OCI-LY7 (cell line): ENCODE measurements at places on chromosomes 2 and 18. TPM values are rescaled to one million over a fixed set of nuclear protein-coding genes. Genes with fewer than 3 reads are reported as not detected.

GRCh38 chr2:34123996-34124785, 525.1 kb upstream of the FAM98A start:
- no peak for DNase-seq

- no peak for DNase-seq
Observed at GRCh38 chr2:63700271-63700670, 111.5 kb downstream of the MDH1 start.

DNA sequence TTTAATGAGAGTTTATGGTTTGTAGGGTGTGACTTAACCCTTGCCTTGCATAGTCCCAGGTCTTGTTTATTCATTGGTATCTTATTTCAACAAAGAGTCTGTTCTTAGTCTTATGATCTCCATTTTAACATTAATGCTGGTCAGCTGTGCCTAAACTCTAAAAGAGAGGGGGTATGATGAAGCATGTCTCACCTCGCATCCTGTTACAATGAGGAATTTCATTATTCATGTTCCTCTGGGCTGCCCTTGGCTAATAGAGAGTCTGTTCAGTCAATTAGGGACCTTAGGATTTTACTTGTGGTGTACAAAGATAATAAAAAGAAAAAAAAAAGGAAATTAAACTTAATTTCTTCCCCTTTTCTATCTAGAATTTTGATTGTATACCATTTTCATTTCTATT, 831.9 kb upstream of the CDH2 start:
- no peak for DNase-seq

DNA sequence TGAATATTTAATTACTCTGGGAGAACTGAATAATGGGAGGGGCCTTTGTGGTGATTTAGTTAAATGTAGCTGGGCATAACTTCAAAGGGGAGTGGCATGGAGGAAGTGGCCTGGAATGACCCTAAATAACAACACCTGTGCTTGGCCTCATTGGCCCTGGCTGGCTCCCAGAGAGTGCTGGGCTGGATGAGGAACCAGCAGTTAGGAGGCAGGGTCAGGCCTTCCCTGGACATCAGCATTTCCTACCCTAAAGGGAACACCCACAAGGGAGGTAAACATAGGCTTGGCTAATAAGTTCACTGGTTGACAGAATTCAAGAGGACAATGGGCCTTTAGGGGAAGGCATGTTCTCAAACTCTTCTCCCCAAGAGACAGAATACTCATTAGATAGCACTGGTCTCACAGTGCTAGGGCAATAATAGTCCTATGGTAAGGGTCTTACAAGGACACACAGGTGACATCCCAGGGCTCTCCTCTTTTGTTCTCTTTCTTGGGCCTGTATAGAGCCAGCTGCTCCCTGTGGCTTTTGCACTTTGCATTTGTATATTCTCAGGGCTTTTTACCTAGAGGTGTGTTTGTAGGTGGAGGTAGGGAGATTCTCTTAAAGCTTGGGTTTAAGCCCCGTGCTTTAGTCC, 106.8 kb downstream of the ZNF519 start:
- no peak for DNase-seq

- DNase-seq = no peak
Observed at GRCh38 chr2:29182920-29183319, 67.7 kb downstream of the CLIP4 start.

DNA sequence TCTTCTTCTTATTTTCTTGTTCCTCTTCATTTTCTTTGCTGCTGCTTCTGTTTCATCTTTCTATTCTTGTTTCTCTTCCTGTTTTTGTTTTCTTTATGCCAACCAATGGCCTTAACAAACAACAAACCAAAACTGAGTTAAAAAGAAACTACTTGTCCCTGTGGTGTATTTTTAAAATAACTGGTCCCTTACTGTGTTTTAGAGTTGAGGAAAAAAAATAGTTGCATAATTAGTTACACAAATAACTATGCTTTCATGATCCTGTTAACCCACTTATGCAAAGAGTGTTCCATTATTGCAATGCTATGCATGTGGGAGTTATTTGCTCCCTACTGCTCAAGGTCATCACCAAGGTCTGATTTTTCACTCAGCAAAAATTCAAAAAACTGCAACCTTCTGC, 39.5 kb upstream of the IMP4 start:
- no peak for DNase-seq

DNA sequence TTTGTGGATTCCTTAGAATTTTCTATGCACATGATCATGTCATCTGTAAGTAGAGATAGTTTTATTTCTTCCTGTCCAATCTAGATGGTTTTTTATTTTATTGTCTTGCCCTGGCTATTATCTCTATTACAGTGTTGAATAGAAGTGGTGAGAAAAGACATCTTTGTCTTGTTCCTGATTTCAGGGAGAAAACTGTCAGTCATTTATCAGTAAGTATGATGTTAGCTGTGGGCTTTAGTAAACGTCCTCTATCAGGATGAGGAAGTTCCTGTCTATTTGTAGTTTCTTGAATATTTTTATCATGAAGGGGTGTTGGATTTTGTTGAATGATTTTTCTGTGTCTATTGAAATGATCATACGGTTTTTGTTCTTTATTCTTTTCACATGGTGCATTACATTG, 5.3 kb downstream of the PLEKHH2 start:
- DNase-seq = no peak

GRCh38 chr2:53913721-53914120, 54.0 kb upstream of the GPR75 start:
- DNase-seq = peak; percentile 4

- DNase-seq = peak; percentile 33
Observed at GRCh38 chr2:54052825-54053718, 62.3 kb upstream of the ACYP2 start.

- DNase-seq = no peak
Observed at GRCh38 chr2:58930537-58930936, 689.4 kb upstream of the FANCL start.

DNA sequence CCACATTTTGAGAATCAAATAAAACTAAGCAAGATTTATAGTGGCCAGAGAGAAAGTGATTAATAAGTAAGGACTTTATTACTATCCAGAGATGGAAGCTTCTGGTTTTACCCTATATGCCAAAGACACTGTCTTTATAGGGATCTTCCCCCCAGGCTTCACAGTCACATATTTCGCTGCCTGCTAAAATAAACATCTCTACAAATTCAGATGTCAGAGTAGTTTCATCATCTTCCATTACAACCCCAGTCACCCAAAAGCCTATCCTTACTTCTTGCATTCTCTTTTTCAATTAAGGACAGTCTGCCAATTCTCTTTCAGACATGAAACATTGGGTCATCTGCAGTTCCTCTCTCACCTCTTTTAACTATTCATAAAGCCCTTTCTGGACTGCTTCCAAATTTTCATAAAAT, 28.3 kb downstream of the CREB1 start:
- no peak for DNase-seq

DNA sequence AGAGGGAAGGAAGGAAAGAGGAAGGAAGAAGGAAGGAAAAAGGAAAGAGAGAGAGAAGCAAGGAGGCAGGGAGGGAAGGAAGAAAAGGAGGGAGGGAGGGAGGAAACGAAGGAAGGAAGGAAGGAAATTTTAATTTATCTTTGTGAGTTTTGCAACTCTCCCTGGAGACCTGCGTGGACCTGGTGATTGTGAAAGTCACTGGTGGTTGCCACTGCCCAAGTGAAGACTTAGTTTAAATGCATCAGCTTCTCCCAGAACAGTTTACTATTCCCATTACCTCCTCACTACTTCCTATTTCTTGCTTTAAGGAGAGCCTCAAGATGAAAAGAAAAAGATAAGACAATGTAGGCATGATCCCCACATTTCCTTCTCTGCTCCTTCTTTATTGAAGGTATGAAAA, 68.8 kb downstream of the ACVR1C start:
- DNase-seq = no peak

GRCh38 chr2:161994761-161995520, 79.1 kb downstream of the DPP4 start:
- no peak for DNase-seq

- DNase-seq = peak; percentile 62
Observed at GRCh38 chr2:164599954-164600589, 21.2 kb downstream of the GRB14 start.

GRCh38 chr2:100238471-100238870, 83.8 kb downstream of the LONRF2 start:
- no peak for DNase-seq

- no peak for DNase-seq
Observed at GRCh38 chr18:3479978-3480509, 30.1 kb downstream of the TGIF1 start.

DNA sequence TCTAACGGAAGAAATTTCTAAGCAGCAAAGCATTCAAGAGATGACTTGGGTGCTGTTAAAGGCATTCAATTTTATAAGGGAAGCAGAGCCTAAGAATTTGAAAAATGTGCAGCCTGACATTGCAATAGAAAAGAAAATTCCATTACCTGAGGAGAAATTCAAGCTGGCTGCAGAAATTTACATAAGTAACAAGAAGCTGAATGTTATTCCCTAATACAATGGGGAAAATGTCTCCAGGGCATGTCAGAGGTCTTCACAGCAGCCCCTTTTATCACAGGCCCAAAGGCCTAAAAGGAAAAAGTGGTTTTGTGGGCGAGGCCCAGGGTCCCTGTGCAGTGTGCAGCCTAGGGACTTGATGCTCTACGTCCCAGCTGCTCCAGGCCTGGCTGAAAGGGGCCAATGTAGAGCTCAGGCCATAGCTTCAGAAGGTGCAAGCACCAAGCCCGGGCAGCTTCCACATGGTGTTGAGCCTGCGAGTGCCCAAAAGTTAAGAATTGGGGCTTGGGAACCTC, 306.7 kb downstream of the RDH14 start:
- no peak for DNase-seq

DNA sequence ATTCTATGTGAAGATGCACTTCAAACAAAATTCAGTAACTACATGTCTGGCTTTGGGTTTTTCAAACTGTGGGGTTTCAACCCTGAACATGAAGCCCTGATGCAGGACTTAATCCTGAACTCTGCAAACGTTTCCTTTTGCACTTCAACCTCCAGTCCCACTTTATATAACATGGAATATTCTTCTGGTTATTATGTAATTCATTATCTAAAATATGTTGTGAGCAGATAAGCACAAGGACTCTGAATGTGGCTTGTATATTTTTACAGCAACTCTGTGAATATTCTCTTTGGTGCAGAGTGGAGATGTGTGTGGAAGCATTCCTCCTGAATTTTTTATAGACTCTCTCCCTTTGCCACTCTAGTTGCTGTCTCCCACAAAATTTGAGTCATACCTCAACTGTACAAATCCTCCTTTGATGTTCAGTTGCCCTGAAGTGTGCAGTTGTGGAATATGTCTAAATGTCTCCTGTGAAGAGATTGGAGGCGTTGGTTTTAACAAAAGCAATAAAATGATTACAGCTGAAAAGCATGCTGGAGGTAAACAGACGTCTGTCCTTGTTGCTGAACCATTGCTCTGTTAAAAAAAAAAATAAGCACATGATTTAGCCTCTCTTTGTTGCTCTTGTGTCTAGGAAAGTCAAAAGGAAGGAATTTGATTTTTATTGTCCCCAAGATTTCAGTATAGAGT, 205.1 kb upstream of the NRP2 start:
- DNase-seq = no peak

GRCh38 chr18:4631239-4631638, 176.1 kb upstream of the DLGAP1 start:
- no peak for DNase-seq

DNA sequence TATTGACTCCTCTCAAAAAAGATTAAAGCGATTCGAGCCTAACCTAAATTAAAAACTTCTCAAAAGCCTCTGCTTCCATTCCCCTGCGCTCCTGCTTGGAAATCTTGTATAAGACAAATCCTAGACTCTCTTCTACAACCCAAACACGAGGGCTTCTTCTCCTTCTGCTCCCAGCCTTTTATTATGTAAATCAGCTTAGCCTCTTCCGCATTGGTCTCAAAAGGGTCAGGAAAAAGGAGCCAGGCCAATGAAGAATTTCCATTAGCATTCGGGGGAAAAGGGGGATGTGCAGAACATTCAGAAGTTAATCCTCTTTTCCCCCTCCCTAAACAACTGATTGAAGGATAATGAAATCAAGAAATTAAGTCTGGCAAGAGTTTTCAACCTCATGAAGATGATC, 107.9 kb downstream of the FAM124B start:
- no peak for DNase-seq

- DNase-seq = peak; percentile 85
Observed at GRCh38 chr2:177164584-177165052, 48.0 kb upstream of the HNRNPA3 start.

DNA sequence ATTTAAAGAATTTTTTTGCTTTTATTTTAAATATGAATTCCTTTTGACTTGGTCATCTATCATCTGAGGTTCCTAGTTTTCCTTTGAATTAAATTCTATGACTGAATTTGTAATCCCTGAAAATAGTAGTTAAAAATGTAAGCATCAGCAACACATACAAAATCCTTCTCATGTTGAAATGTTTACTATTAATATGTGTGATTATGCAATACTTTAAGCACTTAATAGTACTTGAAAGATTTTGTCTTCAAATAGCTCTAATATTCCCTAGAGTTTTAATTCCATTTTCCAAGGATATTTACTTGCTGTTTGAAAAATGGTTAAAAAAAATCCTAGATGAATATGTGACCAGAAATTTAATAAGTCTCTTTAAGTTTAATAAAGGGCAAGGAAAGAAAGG, 26.6 kb upstream of the SPATS2L start:
- no peak for DNase-seq

GRCh38 chr2:229922449-229923386, at the start of gene FBXO36:
TSS of gene FBXO36 (plus strand) at chr2:229922503. CDS start at chr2:229922514, 11 bp downstream.
- DNase-seq = peak; percentile 91

DNA sequence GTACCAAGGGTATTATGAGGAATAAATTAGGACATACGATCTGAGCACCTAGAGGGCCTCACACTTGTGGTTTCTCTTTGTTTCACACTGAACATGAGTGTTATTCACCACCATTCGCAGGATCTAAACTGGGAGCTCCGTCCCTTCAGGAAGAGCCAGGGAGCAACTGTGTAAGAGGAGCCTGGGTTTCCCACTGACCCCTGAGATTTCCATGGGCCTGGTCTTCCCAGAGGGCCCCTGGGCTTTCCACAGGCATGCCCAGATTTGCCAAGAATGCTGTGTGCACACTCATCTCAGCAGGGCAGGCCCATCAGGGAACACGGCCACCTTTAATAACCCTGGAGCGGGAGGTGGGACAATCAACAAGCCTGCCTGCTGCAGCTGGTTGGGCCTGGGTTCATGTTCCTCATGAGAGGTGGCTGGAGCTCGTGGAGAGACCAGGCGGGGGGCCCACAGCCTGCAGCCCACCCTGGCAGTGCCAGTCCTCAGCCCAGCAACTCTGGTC, 416.8 kb upstream of the MYT1L start:
- DNase-seq = no peak

Gene TUBA4B
- 0.28 TPM in 1 of 2 replicates, not detected in the other for total RNA-seq

Gene NEMP2
- 18.5 and 21.6 TPM in 2 replicates for total RNA-seq

Gene AGAP1
- total RNA-seq = not detected in 2 replicates

Gene KCNS3
- not detected in 2 replicates for total RNA-seq

Gene TTN
- under 0.01 and 0.02 TPM in 2 replicates for total RNA-seq

Gene SERPINB13
- total RNA-seq = not detected in 2 replicates

Gene EGR4
- not detected in 2 replicates for total RNA-seq

Gene TUBB6
- total RNA-seq = not detected in 2 replicates

Gene ARHGAP15
- 72.1 and 84.1 TPM in 2 replicates for total RNA-seq

Gene ZRANB3
- 24.8 and 27.0 TPM in 2 replicates for total RNA-seq

Gene ALPI
- total RNA-seq = not detected in 2 replicates

Gene RPL37A
- 3,282 and 3,500 TPM in 2 replicates for total RNA-seq

Gene ITM2C
- total RNA-seq = not detected in 2 replicates

Gene CDH7
- total RNA-seq = not detected in 2 replicates

Gene PDCD1
- total RNA-seq = not detected in 2 replicates

Gene SLC4A3
- total RNA-seq = not detected in 2 replicates

Gene GRP
- total RNA-seq = not detected in 2 replicates

Gene LONRF2
- total RNA-seq = not detected in 2 replicates
